Stimulated activated CD4-positive, alpha-beta T cell treated with anti-CD3 and anti-CD28 coated beads, Interleukin-4, amount 100 ng/mL, for 4 hours (primary cell): ENCODE measurements at places on chromosomes 3 and 15.

DNA sequence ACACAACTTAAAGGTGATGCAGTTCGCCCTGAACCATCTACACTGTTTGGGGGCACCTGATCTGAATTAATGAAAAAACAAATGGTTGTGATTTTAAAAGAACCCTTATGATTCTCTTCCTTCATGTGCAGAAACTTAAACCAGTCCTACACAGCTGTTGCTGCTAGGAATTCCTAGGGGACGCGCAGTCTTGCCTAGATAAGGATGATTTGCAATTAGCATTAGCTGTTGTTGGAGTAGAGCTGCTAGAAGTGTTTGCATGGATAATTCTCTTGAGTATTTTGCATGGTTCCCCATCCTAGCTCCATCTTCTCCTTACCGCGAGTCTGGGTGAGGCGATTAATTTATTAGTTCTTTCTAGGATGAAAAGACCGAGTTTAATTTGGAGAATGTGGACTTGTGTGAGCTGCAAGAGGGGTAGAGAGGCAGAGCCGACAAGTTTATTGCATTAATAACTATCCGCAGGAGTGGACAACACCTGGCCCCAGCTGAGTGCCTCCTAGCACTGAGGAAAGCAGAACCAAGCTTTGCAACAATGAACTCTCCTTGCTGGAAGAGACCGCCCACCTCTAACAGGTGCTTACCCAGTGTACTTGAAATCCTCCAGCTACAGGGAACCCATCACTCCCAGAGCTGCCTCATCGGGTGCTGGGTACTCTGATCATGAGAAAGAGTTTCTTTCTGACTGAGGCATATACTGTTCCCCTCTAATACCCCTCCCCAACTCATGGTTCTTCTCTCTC is 75.0 kb upstream of the WNT7A start:
- no peak for DNase-seq

- no peak for DNase-seq
Observed at GRCh38 chr3:100561459-100562158, 47.8 kb upstream of the ADGRG7 start.

- no peak for DNase-seq
Observed at GRCh38 chr15:96186105-96186504, 144.4 kb upstream of the NR2F2 start.

- no peak for DNase-seq
Observed at GRCh38 chr3:112401617-112402016, 68.7 kb downstream of the CD200 start.

DNA sequence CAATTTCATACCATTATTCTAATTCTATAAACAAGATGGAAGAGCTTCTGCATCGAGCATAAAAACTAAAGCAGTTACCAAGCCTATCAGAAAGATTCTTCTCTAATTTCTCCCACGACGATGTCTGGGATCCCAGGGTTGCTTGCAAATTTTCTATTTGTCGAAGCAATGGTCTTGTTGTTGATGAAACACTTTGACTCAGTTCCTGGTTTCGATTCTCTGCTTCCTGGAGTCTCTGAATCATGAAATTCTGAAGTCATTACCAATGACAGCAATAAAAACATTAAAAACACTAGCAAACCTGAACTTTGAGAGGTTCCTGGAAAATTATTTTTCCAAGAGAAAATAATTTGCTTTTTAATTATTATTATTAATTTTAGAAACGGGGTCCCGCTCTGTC is 18.7 kb downstream of the TMF1 start:
- no peak for DNase-seq

- DNase-seq, result no peak
Observed at GRCh38 chr15:90225047-90225446, 8.7 kb downstream of the CIB1 start.

GRCh38 chr15:73352082-73352481 is 16.7 kb downstream of the HCN4 start:
- no peak for DNase-seq

GRCh38 chr3:103810167-103810566 is 1375.4 kb downstream of the ZPLD1 start:
- no peak for DNase-seq

GRCh38 chr15:47786371-47786770 is 69.1 kb downstream of the SEMA6D start:
- DNase-seq, result no peak

- DNase-seq, result no peak
Observed at GRCh38 chr3:99485286-99485685, 153.1 kb upstream of the COL8A1 start.

GRCh38 chr15:29656636-29657475 is 165.4 kb downstream of the TJP1 start:
- DNase-seq, result no peak

DNA sequence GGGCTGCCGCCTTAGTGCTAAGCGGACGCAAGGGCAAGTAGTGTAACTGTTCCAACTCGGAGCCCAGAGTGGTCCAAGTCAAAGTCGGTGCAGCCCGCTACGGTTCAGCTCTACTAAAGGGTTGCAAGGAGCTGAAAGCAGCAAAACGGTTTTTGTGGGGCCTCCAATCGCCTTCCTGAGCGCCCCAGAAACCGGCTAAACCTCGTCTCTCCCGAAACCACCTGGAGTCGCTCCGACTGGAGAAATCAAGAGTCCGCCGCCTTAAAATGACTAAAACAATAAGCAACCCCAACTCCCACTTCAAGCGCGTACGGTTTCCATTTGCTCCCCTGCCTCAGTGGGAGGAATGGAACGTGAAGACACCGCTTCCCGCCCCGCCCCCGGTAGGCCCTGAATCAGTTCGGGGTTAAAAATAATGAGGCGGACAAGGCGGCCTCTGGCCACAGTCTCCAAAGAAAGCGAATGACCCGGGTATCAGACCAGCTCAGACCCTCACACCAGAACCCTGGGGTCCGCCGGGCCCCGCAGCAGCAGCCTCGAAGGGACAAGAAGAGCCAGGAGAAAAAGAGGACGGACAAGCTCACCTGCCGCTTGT is 401 bp downstream of the SEC11A start:
- peak; percentile 46 for DNase-seq

DNA sequence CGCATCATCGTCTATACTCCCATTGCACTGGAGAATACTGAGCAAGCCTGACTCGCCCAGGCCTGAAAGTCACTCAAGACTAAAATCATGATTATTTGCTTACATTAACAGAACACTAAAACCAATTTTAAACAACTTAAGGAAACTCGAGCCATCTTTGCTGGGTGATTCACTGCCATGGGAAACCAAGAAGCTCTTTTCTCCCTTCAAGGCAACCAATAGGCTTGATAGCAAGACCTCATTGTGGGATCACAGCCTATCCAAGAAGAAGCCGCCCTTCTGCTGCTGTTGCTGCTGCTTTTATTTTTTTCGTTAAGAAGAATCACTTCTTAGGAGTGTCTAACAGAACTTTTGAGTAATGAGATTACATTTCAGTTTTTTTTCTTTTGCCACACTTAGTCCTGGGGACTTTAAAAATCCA is 479.4 kb downstream of the FOXP1 start:
- DNase-seq, result no peak

DNA sequence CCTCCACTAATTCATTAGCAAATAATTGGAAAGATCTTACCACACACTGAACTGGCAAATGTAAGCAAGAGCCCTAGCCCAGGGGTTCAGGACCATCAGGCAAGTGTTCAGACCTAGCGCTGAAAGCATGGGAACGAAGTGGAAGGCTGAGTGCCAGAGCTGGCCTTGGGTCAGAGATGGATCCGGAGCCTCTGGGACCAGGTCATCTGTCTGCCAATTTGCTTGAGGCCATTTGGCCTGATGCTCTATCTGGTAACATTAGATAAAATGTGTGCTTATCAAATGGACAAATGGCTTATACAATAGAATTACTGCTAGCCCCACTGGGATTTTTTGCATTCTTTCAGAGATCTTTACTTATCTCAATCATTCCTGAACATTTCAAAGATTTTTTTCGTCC is 1.4 kb upstream of the TMC3 start:
- no peak for DNase-seq

- DNase-seq, result no peak
Observed at GRCh38 chr3:59286791-59287531, 237.1 kb upstream of the CFAP20DC start.

- no peak for DNase-seq
Observed at GRCh38 chr3:127034990-127035652, 52.2 kb downstream of the PLXNA1 start.

DNA sequence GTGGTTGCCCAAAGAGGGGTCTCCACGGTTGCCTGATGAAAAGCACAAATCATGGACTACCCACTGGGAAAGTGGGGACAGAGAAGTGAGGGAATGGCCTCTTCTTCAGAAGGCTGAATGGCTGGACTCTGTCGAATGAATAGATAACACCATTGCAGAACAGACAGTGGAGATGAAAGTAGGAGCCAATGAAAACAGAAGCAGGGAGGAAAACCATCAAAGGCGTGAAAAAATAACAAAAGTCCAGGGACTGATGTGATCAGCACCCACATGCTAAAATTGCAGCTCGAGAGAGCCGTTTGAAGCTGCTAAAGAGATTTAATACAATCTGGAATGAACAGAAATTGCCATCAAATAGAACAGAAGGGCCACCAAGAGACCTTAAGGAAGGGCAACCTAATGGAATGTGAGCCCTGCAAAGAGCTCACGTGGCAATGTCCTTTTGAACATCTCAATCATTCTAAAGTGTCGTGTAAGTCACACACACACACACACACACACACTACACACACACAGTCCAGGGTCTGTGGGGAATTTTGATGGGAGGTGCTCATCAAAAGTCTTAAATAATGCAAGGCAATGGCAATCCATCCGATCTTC is 130.9 kb upstream of the ICE2 start:
- no peak for DNase-seq

- DNase-seq, result no peak
Observed at GRCh38 chr3:186754006-186754405, 29.4 kb upstream of the EIF4A2 start.

DNA sequence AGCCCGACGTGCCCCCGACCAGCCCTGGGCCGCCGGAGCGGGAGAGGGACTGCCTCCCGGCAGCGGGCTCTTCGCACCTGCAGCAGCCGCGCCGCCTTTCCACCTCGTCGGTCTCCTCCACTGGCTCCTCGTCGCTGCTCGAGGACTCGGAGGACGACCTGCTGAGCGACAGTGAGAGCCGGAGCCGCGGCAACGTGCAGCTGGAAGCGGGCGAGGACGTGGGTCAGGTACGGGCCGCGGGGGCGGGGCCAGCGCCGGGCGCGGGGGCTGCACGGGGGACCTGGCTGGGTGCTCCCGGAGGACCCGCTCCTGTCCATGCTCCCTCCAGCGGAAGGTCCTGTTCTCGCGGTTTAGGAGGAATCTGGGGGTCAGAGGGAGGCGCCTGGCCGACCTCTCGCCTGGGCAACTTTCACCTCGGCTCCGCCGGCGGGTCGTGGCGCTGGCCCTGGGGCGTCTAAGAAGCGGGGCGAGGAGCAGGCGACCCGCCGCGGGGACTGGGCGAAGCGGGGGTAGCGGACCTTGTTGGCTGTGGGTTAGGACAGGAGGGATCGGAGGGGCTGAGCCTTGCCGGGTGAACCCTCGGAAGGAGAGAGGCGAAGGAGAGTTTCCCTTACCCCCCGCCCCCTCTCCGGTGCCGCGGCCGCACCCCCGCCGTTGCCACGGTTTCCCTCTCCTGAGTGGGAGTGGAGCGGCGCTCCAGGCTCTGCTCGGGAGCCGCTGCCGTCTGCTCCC is 682 bp downstream of the ITPKA start:
- peak; percentile 23 for DNase-seq
